ENCODE measurements at places on chromosomes 6 and 20. TPM values are rescaled to one million over a fixed set of nuclear protein-coding genes. Genes with fewer than 3 reads are reported as not detected.

Gene TSPYL4
- 9.3 TPM for total RNA-seq

Gene PSMB9
- total RNA-seq = 16.7 TPM

Gene FAM209A
- not detected for total RNA-seq

Gene LGSN
- total RNA-seq = not detected

Gene SLC16A10
- total RNA-seq = 1.9 TPM

Gene PI16
- not detected for total RNA-seq

Gene C6orf163
- 1.6 TPM for total RNA-seq

Gene MTFR2
- 6.2 TPM for total RNA-seq

Gene ARID1B
- total RNA-seq = 34.5 TPM

Gene MYBL2
- 118 TPM for total RNA-seq

Gene HLA-G
- total RNA-seq = not detected

Gene MAP7
- total RNA-seq = 2.8 TPM

Gene GJA1
- total RNA-seq = 95.6 TPM

Gene TINAG
- 0.16 TPM for total RNA-seq

Gene NR2E1
- total RNA-seq = not detected

Gene ANKEF1
- total RNA-seq = 3.2 TPM

Gene B3GAT2
- total RNA-seq = not detected

Gene SCP2D1
- not detected for total RNA-seq

Gene CCDC170
- total RNA-seq = 0.33 TPM

Gene TCF15
- not detected for total RNA-seq

Gene LAMA2
- 6.3 TPM for total RNA-seq

Gene TFAP2D
- not detected for total RNA-seq

Gene ZBTB2
- total RNA-seq = 8.6 TPM

Gene OR2H2
- not detected for total RNA-seq

Gene ID4
- total RNA-seq = 9.9 TPM

Gene GTSF1L
- not detected for total RNA-seq

Gene FNDC1
- 0.38 TPM for total RNA-seq

Gene MMS22L
- total RNA-seq = 26.2 TPM

Gene EPPIN
- total RNA-seq = not detected

Gene IPCEF1
- total RNA-seq = 0.51 TPM

Gene CSTF1
- total RNA-seq = 36.8 TPM

Gene MOG
- not detected for total RNA-seq

Gene MCCD1
- not detected for total RNA-seq

Gene HLA-DQB1
- 1.0 TPM for total RNA-seq

Gene ENPP1
- 5.4 TPM for total RNA-seq

Gene LSM14B
- 27.5 TPM for total RNA-seq

Gene CYP39A1
- total RNA-seq = 0.51 TPM

Gene HLA-DQA1
- total RNA-seq = not detected

All from mesangial cell (primary cell).